ENCODE measurements at places on chromosomes 2 and 18.

DNA sequence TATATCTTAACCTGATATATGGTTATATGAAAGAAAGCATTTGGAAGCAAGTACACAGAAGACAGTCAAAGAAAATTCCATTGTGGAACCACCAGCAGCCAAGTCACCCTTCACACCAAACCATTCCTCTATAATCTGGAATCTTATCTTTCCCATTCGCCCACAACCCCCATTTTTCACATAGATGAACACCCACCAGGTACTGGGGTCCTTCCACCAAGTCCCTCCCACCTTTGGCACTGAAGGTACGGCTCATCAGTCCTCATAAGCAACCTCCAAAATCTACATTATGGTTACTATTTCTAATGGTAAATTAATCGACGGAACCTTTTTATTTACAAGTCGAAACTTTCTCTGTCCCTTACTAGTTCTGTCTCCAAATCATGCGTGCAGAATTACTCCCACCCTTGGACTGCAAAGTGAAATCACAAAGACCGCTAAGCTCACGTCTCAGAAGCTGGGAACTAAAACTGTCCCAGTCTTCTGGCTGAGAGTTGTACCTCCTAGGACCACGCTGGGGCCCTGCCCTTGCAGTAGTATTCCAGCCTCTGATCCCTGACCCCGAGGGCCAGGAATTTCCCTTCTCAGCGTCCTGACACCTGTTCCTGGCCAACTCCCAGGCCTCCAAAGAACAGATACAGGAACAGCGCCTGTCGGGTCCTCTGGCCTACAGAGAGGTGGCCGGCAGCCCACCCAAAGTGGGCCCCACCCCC, 702 bp downstream of the OLA1 start:
- peak; percentile 25 for DNase-seq

GRCh38 chr2:231894566-231895380, 31.4 kb downstream of the NPPC start:
- no peak for DNase-seq

DNA sequence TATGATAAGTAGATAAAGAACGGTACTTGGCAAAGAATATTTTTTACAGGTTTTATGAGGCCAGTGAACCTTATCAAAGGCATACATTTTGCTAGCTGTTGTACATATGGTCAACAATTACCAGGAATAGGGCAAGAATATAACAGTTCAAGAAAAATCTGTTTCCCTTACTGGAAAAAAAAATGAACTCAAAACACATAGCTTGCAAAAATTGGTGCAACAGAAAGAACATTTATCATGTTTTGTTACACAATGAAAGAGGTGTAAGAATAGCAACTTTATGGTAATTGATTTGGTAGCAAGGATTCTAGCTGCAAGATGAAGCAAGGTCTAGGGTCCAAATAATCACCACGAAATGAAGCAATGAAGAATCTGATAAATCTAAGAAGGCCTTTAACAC, 41.6 kb downstream of the TTC21B start:
- DNase-seq: no peak

- no peak for DNase-seq
Measured at GRCh38 chr2:136124805-136125204, 6.9 kb upstream of the CXCR4 start.

DNA sequence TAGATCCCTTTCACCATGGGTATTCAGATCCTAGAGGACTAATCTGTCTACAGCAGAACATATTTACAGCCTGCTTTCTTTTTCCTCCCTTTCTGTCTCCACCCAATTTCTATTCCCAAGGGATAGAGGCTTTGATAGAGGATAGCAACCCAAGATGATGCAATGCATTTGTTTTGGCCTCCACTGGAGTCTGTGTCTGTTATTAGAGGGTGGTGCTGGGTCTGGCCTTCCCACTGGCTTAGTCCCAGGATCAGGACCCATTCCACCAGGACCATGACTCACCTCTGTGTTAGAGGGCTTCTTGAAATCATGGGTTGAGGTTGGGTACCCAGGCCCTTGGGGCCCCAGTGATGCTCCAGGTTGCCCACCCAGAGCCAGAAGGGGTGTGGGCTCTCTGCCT, 239.7 kb upstream of the TNP1 start:
- DNase-seq: no peak

DNA sequence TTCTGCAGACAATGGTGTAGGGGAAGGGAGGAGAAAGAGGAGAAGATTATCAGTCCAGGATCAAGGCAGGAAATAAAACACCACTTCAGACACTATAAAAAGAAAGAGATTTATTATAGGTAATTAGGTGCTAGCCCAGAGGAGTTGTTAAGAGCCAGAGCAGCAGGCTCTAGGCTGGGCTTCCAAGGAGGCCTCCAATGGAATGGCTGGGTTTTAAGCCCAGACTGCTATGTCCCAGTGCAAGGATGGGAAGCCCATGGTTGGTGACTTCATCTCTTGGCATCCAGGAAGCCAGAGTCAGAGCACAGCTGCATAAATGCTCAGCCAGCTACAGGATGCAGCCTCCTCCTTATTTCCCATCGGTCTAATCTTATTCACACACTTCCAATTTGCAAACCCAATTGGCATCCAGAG, 95.6 kb downstream of the LAMA3 start:
- DNase-seq: no peak

DNA sequence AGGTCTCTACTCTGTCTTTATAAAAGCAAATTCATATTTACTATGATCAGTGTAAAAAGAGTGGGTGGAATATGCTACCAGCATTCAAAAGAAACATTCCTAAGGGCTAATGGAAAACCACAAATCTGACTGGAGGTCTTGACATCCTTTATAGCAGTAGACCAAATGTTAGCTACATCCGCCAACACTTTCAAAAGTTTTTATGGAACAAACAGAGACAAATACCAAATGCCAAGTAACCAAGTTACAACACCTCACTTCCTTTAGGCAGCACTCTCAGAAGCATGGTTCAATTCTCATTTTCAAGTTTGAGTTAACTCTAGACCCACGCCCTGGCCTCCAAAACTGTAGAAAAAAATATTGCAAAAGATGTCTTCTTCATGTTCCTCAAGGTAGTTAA, 78.3 kb upstream of the SETBP1 start:
- no peak for DNase-seq

- peak; percentile 16 for DNase-seq
Measured at GRCh38 chr2:174138161-174138560, 110.2 kb downstream of the OLA1 start.

DNA sequence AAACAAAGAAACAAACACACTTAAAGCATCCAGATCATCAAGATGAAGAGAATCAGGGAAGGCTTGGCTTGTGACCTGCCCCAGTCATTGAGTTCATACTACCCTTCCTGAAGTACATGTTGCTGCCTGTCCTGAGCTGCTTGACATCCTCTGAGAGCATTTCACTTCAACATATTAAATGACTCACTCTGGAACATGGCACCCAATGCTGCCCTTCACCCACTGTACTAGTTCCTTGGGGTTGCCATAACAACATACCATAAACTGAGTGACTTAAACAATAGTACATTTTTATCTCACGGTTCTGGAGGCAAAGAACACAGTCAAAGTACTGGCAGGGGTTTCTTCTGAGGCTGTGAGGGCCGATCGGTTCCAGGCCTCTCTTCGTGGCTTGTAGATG, 371.3 kb downstream of the RNF144A start:
- no peak for DNase-seq

DNA sequence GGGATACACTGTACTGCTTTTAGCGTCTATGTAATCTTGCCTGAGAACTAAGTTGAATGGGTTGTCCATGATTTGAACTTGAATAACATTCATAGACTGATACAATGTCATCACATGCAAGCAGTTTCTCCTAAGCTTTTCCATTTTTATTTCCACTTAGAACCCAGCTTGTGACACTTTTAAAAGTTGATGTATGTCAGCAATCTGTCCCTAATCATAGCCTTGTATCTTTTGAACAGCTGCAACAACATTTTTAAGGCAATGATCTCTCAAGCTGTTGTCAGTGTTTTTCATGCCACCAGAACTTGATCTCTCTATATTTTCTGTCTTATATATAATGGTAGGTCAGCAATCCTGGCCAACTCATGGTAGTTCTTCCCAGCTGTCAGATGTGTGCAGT, 185.0 kb downstream of the DOK6 start:
- DNase-seq: no peak

- no peak for DNase-seq
Measured at GRCh38 chr2:168424112-168424951, 31.7 kb upstream of the CERS6 start.

- DNase-seq: no peak
Measured at GRCh38 chr18:76816127-76816526, 6.2 kb upstream of the ZNF236 start.

GRCh38 chr2:144240656-144241339, 279.1 kb downstream of the ZEB2 start:
- no peak for DNase-seq

- no peak for DNase-seq
Measured at GRCh38 chr2:52532956-52533355, 1234.6 kb upstream of the CHAC2 start.

DNA sequence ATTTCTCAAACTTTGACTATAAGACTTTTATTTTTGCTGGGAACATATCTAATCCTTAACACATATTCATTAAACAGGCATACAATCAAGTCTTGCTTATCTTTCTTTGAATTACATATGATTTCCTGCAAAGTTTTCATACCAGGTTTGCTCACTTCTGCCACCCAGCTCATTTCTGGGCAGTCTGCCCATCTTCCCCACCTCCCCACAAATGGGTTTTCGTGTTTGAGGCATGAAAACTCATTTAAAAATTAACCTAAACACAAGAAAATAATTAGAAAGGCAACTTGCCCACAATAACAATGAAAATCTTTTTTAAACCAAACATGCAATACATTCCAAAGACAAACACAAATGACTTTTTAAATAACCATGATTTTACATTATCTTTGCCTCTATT, 3.4 kb downstream of the CHST9 start:
- no peak for DNase-seq

GRCh38 chr18:79397247-79397829, 1.6 kb downstream of the NFATC1 start:
- DNase-seq: no peak

DNA sequence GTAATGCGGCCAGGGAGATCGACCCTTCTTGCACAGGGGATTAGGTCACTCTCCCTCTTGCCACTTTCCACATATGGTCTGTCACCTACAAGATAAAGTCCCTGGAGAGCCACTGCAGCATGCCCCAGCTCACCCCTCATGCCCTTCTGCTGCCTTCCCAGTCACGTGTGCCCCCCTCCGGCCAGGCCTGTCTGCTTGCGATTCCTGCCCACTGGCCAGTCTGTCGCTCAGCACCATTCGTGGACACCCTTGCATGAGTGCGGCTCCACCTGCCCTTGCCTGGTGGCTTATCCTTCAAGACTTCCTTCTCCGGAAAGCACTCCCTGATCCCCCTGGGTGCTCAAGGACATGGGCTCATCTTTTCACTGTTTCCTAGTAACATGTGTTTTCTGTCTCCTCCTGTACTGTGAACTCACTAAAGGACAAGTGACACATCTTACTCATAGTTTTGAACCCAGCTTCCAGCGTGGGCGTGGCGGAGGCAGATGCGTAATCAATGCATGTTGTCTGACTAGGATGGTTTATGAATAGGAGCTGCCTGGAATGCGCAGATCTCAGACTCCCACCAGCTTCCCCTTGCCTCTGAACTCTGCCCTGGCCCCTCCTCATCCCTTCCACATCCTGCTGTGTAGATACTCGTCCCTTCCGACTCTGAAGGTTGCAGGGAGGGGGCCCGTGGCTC, 7.8 kb upstream of the NT5DC4 start:
- peak; percentile 91 for DNase-seq

GRCh38 chr2:58914733-58915505, 673.8 kb upstream of the FANCL start:
- no peak for DNase-seq

GRCh38 chr2:11156396-11157075, 1.3 kb downstream of the SLC66A3 start:
- no peak for DNase-seq

DNA sequence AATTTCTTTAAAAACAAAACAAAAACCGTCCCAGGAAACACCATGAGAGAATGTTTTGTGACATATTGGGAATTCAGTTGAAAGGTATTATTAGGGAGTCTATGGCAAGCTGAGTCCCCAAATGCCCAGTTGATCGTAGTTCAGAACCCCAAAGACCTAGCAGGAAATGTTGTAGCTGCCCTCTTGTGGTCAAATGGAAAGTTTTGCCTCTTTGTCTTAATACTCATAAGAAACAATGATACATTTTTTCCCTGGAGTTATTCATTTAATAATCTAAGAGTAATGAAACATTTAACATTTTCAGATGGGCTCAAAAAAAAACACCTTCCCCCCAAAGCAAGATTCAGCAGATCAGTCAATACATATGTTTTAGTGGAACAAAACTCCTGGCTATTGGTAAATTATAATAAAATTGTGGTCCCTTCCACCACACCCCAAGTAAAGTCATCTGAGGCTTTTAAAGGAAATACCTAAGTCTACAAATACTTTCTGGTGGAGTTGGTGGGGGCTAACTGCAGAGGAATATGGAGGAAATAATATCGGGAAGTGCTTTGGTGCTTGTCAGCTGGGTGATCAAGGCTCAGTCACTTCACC, 37.8 kb upstream of the EFEMP1 start:
- DNase-seq: peak; percentile 40

DNA sequence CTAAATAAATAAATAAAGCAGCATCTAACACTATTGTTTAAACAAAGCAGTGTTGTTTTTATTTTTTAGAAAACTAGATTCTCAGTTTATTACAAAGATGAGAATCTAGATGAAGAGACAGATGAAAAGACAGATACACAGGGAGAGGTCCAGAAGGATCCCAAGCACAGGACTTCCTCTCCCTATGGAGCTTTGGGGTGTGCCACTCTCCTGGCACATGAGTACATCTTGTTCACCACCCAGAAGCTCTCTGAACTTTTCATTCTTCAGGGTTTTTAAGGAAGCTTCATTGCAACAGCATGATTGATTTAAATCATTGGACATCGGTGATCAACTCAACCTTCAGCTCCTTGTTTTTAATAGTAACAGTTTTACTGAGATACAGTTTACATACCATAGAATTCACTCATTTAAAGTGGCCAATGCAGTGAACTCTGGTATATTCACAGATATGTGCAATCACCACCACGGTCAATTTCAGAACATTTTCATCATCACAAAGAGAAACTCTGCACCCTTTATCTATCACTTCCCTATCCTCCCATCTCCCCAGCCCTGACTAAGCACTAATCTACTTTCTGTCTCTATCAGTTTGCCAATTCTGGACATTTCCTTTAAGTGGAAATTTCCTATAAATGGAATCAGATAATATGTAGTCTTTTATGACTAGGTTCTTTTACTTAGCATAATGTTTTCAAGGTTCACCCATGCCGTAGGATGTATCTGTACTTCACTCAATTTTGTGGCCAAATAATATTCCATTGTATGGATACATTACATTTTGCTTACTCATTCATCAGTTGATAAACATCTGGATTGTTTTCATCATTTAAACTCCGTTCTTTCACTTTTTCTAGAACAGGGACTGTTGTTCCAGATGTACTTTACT, 62.3 kb upstream of the ZFP36L2 start:
- peak; percentile 94 for DNase-seq

Measured in inflammatory macrophage treated with lipopolysaccharide for 4 hours (primary cell).